Brain (organoid and tissue), 16 donors: ENCODE measurements at places on chromosomes 6 and 20.

- no peak for DNase-seq
Measured at GRCh38 chr6:101249470-101249869, 144.0 kb upstream of the GRIK2 start.

DNA sequence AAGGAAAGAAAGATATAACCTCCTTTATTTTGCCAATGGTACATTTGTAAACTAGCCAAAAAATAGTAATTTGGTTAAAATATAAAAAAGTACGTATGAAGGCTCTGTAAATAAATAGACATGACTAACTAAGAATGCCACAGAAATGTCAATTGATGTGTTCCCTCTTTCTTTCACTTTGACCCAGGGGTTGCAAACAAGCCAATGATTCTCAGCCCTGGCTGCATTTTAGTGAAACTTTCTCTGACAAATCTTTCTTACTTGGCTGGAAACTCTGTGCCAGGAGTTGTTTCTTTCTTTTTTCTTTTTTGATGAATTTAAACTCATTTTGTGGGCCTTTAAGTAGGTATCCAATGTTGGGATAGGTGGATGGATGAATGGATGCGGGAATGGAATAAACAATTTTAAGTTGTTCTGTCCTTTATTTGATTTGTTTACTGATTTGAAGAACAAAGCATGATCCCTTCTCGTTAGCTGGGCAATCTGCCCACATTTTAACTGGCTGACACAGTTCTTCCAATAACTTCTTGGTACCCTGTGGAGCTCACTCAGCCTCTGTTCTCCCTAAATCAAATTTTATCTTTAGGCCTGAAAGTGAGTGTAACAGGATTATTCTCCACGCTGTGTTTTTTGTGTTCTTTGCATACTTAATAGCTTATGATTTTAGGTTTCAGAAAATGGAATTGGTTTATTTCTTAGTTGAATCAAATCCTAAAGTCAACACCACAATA, 58.6 kb upstream of the GCLC start:
- DNase-seq, result peak; percentile 71

DNA sequence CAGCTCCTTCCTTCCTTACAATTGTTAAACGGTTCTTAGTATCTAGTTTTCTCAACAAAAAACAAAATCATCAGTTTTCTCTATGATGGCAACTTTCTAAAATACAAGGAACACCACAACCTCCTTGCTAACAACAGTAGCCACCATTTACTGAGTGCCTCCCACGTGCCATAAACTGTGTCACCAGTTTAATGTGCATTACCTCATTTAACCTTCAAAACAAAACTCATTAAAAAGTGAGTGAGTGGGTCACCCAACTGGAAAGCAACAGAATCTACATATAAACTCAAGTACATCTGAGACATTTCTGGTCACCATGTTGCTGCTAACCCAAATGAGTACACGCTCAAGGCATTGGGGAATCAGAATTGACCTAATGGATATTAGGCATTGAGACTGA, 11.0 kb downstream of the RTN4IP1 start:
- no peak for DNase-seq

DNA sequence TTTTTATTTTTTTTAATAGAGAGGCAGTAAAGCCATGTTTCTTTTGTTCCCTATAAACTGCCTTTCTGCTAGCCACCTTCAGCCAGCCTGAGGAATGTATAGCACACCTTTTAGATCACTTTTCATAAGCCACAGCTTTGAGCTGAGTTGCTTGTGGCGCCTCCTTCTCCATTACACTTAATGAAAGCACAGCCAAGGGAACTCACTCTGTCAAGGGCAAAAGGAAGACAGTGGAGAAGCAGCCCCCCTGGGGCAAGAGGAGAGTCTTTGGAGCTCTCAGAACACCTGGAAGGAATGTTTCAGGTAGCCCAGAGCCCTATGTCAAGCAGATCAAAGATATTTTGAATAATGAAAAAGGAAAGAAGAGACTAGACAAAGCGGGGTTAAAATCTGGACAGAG, 235.1 kb downstream of the CLIC5 start:
- DNase-seq, result no peak

DNA sequence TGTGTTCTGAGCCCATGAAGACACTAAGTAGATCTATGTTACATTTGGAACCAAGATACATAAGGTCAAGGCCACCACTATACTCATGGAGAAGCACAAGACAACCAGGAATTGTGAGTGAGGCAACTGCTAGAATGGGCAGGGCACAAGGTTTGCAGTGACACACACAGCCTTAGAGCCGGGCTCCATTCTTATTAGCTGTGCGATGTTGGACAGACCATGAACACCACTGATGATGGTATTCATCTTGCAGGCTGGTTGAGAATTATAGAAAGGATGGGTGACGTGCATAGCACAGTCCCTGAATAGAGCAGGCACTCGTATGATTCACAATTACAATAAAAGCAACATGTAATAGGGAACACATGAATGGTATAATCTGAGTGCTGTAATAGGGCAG, 172.4 kb downstream of the GJA10 start:
- DNase-seq, result no peak

DNA sequence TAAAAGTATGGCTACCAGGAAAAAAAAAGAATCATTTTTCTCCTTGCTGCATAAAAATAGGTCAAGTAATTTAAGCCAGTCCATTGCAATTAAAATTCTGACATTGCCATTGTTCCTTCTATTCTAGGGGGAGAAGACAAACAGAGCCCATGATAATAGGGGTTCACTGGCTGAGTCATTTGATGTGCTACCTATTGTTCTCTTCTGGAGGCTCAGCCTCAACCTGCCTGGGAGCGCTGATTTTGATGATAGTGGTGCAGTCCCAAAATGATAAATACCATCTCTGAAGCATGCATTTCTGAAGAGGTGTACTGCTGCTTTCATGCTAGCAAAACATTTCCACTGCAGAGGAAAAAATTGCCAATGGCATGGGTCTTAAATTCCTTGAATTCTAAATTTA, 5.8 kb downstream of the CITED2 start:
- DNase-seq, result peak; percentile 68

DNA sequence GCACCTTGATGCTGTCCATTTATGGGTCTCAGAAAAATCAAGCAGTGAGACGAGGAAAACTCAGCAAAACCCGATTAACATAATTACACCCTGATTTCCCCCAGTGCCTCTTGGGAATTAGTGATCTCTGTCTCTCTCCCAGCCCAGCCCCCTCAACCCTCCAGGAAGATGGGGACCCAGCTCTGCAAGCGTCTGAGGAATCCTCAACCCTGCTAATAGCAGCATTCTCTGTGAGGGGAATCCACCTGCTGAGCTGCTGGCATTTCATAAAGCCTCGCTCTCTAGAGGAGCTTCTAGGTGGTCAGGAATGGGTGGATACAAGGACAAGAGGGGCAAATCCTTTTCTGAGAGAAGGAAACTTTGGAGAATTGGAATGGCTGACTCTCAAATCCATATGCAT, 13.9 kb downstream of the NR2E1 start:
- no peak for DNase-seq

DNA sequence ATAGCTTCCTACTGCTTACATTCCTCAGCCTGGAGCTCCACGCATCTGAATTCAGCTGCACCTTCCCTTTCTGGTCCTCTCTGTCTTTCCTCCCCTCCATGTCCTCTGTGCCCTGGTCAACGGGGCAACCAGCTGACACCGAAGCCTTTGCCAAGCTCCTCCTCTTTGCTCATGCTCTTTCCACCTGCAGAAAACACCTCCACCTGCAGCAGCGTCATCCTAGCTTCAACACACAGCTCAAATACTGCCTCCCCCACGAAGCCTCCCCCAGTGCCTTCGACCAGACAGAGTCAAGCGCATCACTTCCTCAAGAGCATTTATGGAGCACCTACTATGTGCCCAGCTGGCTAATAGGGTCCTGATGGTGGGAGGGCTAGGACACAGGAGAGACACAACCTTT, 9.2 kb downstream of the CDH22 start:
- DNase-seq, result no peak

- no peak for DNase-seq
Measured at GRCh38 chr6:25944688-25945574, 14.4 kb upstream of the SLC17A2 start.

- DNase-seq, result no peak
Measured at GRCh38 chr6:81996414-81996813, 243.9 kb upstream of the TENT5A start.

DNA sequence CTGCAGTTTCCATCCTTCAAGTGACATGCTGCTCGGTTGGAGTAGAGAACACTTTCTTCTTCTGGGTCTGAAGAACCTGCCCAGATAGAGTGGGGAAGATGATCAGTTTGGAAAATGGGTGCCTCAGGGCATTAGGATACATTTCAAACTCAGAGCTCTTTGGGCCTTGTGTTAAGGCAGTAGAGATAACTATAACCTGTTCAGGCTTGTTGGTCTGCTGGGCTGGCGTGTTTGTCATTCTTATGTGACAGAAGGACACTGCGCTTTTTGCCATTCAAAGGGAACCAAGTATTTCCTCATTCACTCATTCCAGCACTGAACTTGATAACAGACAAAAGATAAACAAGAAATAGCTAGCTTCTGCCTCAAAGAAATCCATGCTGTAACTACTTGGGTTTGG, 3.8 kb downstream of the TOMM34 start:
- DNase-seq, result no peak

GRCh38 chr6:28161410-28162079, 19.9 kb downstream of the ZKSCAN8 start:
- DNase-seq, result peak; percentile 88
